ENCODE measurements at places on chromosomes 5 and 9. TPM values are rescaled to one million over a fixed set of nuclear protein-coding genes. Genes with fewer than 3 reads are reported as not detected.

RNF183 gene
- 1.9 TPM for total RNA-seq

SPATA9 gene
- total RNA-seq: not detected

BTNL8 gene
- total RNA-seq: not detected

SPATA31A3 gene
- total RNA-seq: not detected
